CD8-positive, alpha-beta memory T cell (primary cell): ENCODE measurements at places on chromosomes 1 and 21.

DNA sequence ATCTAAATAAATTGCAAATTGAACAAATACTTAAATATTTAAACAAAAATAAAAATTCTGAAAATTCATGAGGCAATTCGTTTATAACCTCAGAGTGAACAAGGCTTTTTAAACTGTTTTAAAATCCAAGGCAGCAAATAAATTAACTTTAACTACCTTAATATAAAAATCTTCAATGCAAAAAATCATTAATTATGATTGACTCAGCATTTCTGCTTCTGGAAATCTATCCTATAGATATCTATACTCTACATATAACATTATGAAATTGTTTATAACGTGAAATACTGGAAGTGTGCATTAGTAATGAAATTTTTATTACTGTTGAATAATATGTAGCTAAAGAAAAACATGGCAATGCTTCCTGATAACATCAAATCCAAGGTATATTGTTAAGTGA lies 92.4 kb downstream of the ADAMTS1 start:
- no peak for DNase-seq

DNA sequence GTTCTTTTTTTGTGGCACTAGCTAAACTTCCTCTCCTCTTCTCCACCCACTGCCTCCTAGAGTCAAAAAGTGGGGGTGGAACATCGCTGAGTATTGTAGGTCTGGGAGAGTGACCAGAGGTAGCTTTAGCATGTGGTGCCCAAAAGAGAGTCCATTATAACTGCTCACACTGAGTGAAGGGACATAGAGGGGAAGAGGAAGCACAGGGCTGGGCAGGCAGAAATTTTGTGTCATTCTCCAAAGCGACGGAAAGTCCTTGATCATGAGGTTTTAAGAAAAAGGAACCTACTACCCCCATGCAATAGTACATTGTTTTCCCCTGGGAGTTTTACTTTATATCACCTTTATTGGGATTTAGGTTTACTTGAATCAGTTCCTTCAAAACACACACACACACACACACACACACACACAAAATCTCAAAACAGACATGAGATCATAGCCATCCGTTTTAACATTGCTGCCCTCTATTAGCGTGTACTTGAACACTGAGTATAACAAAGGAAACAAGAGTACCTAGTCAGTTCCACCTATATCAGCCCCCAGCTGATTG lies 4.1 kb downstream of the CD84 start:
- no peak for DNase-seq

DNA sequence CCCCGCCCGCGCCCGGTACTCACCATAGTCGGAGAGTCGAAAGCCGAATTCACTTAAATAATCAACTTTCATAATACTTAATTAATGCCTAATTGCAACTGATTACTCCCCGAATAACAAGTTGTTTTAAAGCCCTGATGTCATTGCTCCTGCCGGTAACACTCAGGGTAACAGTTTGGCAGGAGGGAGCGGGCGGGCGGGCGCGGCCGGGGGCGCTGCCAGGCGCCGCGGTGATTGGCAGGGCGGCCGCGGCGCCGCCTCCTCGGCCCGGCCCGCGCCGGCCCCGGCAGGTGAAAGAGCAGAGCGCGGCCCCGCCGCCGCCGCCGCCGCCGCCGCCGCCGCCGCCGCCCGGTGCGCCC lies 102.2 kb downstream of the CASZ1 start:
- DNase-seq: peak; percentile 75

DNA sequence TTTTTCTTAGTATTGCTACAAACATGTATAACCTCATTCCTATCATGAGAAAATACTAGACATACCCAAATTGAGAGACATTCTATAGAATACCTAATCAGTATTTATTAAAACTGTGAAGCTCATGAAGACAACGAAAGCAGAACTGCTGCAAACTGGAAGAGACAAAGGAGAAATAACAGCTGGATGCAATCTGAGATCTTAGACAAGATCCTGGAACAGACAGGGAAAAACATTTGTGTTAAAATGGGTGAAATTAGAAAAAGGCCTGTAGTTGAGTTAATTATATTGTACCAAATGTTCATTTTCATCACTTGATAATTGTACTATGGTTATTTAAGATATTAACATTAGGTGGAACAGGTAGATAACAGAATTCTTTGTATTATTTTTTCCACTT lies 392.0 kb downstream of the PLPP3 start:
- no peak for DNase-seq

GRCh38 chr1:36651176-36651910 lies 168.6 kb upstream of the CSF3R start:
- no peak for DNase-seq
